ENCODE measurements at places on chromosomes 3 and 15.

GRCh38 chr15:89761929-89762328, 10.9 kb upstream of the MESP1 start:
- no peak for DNase-seq

- DNase-seq: no peak
Observed at GRCh38 chr15:36826948-36827347, 247.5 kb downstream of the CDIN1 start.

DNA sequence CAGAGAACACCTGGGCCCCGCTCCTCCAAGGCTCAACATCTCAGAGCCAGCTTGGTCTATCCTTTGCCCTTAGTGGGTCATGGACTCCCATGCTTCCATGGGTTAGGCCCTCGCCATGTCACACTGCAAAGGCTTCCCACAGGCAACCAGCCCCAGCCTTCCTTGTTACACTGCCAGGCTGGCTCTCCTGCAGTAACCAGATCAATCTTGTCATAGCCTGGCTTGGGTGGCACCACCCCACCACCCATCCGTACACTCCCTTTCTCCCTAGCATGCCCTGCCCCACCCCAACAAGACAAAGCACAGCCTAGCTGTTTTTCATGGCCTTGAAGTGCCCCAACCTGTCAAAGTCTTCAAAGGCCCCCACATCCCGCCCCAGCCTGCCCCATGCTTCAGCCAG, 30.5 kb downstream of the CA12 start:
- no peak for DNase-seq

- DNase-seq: peak; percentile 40
Observed at GRCh38 chr15:98776607-98777281, 128.4 kb downstream of the IGF1R start.

- DNase-seq: no peak
Observed at GRCh38 chr15:70466305-70466704, 297.1 kb downstream of the UACA start.

GRCh38 chr3:131082871-131083863, 56.5 kb downstream of the NEK11 start:
- DNase-seq: peak; percentile 60

- DNase-seq: no peak
Observed at GRCh38 chr3:194767446-194768207, 81.9 kb downstream of the FAM43A start.

DNA sequence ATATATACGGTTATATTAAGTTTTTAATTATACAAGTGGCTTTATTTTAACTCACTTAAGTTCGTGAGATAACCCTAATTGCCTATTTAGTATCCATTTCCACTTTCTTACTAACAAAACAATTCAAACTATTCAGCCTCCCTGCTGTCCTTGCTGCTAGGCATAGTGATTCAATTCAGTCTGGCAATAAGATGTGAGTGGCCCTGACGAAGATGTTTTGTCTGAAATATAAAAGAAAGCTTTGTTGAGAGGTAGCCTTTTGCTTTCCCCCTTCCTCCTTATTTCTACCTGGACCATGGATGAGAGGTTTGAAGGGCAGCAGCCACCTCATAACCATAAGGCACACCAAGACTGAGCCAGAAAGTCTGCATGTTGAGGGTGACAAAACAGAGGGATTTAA, 89.3 kb upstream of the TRIM42 start:
- peak; percentile 6 for DNase-seq

- no peak for DNase-seq
Observed at GRCh38 chr15:26875476-26875850, 8.6 kb downstream of the GABRA5 start.

- no peak for DNase-seq
Observed at GRCh38 chr15:74274470-74275038, 38.4 kb downstream of the CCDC33 start.

GRCh38 chr3:71536376-71536965, 47.1 kb downstream of the FOXP1 start:
- DNase-seq: peak; percentile 61

- peak; percentile 79 for DNase-seq
Observed at GRCh38 chr15:31328428-31328968, 1.9 kb downstream of the KLF13 start.

GRCh38 chr3:120795017-120795648, 52.6 kb downstream of the GTF2E1 start:
- DNase-seq: peak; percentile 93

- peak; percentile 14 for DNase-seq
Observed at GRCh38 chr3:14791343-14791945, 27.3 kb upstream of the FGD5 start.

- no peak for DNase-seq
Observed at GRCh38 chr3:70000028-70000410, 486 bp downstream of the SAMMSON start.

DNA sequence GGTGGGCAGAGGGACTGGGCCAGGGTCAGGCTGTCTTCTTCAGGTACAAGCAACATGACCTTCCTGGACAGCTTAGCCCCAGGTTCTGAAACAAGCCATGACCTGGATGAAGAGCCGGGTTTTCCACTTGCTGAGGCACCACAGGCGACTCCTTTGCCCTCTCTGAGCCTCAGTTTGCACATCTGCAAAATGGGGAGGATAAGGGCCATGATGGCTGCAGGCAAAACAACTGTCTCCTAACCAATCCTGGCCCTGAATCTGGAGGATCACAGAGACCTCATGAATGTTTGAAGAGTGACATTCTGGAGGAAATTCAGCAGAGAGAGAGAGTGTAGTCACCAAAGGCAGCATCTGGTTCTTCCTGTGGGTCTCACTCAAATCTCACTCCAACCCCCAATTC, 8.0 kb downstream of the SLC6A1 start:
- DNase-seq: no peak

GRCh38 chr15:78302579-78303312, 3.3 kb upstream of the SKIC8 start:
- DNase-seq: peak; percentile 79

- DNase-seq: peak; percentile 72
Observed at GRCh38 chr15:63089260-63090043, 32.2 kb upstream of the LACTB start.

- no peak for DNase-seq
Observed at GRCh38 chr3:194070220-194070633, 65.7 kb upstream of the HES1 start.

- no peak for DNase-seq
Observed at GRCh38 chr3:42872718-42873117, 3.0 kb downstream of the CYP8B1 start.

DNA sequence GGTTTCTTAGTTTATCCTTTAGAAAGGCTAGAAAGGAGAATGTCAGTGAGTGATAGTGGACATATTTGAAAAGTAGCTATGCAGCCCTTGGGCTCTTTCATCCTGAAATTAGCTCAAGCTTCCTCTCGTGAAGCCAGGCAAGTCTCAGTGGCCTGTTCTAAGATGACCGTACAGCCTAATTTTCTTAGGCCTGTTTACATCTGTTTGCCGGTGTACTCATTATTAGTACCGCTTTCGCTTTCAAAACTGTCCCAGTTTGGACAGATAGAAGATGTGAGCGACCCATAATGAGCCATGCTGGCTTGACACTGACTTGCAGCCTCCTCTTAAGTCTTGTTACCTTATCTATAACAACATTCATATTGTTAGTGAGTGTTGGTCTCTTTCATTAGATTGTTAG, 5.7 kb upstream of the ARL14 start:
- DNase-seq: peak; percentile 5

DNA sequence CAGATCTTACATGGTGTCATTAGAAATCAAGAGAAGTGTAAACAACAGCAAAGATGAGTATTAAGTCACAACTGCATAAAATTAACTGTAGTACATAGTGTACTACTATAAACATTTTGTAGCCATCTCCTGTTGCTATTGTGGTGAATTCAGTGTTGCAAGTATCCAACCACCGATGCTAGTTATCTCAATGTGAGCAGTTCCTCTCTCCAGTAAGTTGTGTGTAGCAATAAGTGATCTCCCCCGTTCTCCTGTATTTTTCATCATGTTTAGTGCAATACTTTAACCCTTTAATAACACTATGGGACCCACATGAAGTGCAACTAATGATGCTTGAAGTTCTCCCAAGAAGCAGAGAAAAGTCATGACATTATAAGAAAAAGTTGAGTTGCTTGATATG, 264.7 kb upstream of the KCNH8 start:
- no peak for DNase-seq

DNA sequence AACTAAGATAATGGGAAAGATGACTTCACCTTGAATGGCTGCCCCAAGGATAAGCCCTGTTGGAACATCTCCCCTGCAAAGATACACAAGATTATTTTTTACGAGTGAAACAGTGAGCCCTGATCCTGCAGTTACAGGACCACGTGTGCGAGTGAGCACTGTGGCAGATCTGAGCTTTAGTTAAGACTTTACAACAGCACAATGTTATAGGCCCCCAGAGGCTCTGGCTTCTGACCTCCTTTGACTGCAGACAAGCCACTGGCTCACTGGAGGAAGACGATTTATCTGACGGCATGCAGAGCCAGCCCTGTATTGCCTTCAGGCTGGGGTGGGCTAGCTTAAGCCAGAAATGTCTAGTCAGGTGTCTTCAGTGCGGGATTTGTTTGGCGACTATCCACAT, 174.4 kb downstream of the ARRDC4 start:
- DNase-seq: no peak

GRCh38 chr15:66961407-66961884, 104.0 kb upstream of the SMAD3 start:
- no peak for DNase-seq

- no peak for DNase-seq
Observed at GRCh38 chr15:70120958-70121623, 23.4 kb upstream of the TLE3 start.

DNA sequence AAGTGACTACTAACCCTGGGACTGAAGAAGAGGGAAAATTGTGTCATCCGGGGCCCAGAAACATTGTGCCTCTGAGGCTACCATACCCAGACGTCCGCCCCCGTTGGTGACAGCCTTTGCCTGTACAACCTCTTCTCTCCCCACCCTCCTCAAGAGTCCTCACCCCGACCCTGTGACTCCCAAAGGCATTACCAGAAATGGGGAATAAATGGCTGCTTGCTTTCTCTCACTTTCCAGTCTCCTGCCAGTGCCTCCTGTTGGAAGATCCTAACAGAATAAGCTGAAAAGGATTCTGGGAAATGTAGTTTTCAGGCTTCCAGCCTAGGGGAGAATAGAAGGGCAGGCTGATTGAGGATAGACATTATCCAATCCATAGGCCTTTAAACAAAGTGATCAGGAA, 30.8 kb upstream of the SLC25A36 start:
- DNase-seq: no peak

DNA sequence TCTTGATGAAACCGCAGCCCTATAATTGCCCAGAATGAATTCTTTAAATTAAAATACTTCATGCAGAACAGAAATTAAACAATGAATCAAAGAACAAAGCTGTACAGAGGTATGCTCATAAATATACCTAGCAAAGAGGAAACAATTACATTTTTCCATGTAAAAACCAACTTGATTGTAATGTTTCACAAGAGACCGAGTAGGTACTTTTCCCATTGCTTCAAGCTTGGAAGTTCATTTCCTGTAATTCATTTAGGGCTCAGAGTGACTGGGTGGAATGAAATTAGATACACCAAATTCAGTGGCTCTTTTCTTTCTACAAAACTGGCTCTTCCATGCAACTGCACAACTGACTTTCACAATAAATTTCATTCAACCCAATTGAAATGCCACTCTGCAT, 51.4 kb downstream of the FHIT start:
- DNase-seq: no peak

DNA sequence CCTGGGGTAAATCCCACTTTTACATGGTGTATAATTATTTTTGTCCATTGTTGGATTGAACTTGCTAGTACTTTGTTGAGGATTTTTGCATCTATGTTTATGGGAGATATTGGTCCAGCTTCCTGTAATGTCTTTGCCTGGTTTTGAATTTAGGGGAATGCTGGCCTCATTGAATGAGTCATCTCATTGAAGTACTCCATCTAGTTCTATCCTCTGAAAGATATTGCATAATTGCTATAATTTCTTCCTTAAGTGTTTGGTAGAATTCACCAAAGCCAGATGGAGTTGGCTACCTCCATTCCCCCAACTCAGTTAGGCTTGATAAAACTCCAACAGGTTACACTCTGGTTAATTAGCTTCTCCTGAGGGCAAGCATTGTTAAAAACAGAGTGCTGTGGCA, 237.4 kb upstream of the TGFBR2 start:
- DNase-seq: peak; percentile 75

DNA sequence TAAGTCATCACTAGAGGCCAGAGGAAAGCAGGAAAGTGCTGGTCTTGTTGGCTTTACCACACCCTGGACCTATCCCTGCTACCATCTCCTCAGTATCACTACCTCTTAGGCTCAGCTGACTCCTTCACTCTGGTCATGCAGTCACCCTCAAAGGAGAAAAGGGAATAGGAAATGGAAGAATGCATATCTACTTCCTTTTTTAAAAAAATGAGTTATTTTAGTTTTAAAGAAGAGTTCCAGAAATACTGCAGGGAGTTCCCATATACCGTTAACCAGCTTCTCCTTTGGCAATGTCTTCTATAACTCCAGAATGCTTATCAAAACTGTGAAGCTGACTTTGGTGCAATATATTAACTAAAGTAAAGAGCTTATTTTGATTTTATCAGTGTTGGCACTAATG, 688.6 kb downstream of the DIPK2A start:
- no peak for DNase-seq

DNA sequence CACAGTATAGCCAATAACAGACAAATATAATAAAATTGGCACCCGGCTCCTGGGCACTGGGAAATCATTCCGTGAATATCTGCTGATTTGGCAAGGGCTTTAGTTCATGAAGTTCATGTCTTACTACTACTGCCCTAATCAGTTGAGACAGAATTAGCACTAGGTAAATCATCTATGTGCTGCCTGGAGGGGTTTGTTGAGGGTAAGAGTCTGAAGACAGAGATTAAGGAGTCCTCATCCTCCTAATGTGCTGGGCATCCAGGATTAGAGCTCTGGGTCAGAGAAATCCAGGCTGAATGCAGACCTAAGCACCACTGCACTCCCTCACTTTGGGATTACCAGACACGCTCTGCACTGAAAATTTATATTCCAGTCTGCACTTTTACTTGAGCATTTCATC, 2.0 kb downstream of the SAMD7 start:
- no peak for DNase-seq

DNA sequence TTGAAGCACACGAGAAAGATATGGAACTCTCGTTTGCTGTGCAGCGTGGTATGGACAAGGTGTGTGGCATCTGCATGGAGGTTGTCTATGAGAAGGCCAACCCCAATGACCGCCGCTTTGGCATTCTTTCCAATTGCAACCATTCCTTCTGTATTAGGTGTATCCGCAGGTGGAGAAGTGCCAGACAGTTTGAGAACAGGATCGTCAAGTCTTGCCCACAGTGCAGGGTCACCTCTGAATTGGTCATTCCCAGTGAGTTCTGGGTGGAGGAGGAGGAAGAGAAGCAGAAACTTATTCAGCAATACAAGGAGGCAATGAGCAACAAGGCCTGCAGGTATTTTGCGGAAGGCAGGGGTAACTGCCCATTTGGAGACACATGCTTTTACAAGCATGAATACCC, 1.2 kb downstream of the MKRN3 start:
- DNase-seq: no peak

DNA sequence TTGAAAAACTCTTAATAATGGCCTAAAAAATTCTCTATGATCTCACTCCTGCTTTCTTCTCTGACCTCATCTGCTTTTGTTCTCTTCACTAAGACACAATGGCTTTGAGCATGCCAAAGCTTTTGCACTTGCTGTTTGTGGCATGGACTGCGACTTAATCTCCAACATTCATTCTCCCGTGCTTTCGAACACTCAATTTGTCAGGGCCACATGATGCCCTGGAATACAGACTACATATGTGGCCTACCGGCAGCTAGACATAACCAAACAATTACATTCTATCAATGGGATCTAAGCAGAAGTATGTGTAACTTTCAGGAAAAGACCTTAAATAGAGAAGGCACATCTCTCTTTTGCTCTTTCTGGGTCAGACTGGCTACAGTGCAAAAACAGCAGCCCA, 506.5 kb downstream of the MAGI1 start:
- DNase-seq: no peak

GRCh38 chr15:34693053-34693744, 61.6 kb downstream of the GJD2 start:
- no peak for DNase-seq

Data from adipocyte (in vitro differentiated cells).